Activated naive CD8-positive, alpha-beta T cell treated with anti-CD3 and anti-CD28 coated beads, Interleukin-2, amount 10 ng/mL, durations not matched to agents 7 days and 5 days (primary cell): ENCODE measurements at places on chromosomes 5 and 9.

DNA sequence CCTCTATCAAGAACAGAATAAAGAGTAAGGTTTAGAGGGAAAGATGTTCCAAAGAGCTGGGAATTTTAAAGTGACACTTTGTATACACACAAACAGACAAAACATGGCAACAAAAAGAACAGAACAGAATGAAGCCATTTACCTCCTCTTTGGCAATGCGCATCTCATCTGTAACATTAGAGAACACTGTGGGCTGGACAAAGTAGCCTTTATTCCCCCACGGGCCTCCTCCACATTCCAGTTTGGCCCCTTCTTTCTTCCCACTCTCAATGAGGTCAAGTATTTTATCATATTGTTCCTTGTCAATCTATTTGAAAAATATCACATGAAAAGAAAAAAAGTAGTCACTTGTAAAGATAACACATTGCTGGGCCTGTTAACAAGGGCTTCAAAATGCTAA lies 41.0 kb downstream of the ALDH1A1 start:
- no peak for DNase-seq

GRCh38 chr9:34086864-34087263 lies 38.2 kb upstream of the UBAP2 start:
- DNase-seq, result no peak

GRCh38 chr9:588981-589380 lies 252.5 kb upstream of the DMRT1 start:
- no peak for DNase-seq

GRCh38 chr9:73007966-73008672 lies 55.3 kb upstream of the ALDH1A1 start:
- no peak for DNase-seq

DNA sequence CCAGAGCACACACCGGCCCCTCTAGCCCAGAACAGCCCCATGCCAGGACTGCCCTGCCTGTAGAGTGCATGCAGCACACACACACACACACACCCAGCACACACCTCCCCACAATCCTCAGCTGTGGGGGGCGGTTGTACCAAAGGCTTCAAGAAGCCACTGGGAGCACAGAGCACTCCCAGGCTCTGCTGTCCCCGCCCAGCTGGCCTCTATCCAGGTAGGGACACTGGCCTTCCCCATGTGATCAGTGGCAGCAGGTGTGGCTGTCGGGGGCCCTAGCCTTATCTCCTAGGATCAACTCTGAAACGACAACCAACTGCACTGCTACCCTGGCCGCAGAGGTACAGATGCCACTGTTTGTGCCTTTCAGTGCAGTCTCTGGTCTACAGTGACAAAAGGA lies 2.0 kb downstream of the ANAPC2 start:
- no peak for DNase-seq
